Endothelial cell of umbilical vein (primary cell): ENCODE measurements at places on chromosomes 12 and 14.

DNA sequence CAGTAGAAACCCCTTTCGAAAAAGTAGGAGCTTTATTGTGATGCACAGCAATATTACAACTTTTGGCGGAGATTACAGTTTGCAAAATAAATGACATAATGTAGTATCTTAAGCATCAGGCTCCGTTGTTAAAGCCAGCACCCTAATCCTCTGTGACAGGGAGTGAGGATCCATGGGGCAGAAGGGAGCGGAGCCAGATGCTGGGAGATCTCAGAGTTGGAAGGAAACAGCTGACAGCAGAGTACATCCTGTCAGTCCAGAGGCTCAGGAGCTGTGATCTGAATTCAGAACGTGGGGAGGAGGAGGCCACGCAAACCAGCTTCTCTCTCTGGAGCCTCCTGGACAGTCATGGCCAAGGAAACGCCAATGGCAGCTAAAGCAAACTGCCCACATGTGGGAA, 55.7 kb downstream of the TMTC1 start:
- H3K36me3 ChIP-seq = no peaks in the 10 kb centered on the region
- peaks cover 28% of the 10 kb centered on the region for H3K4me1 ChIP-seq
- H3K4me3 ChIP-seq = no peak overlapping the region

GRCh38 chr14:73477618-73478266, 13.0 kb upstream of the RIOX1 start:
- H3K36me3 ChIP-seq = no peaks in the 10 kb centered on the region
- H3K4me1 ChIP-seq = no peaks in the 10 kb centered on the region
- no peak for DNase-seq
- H3K27ac ChIP-seq = no peak overlapping the region
- H3K4me3 ChIP-seq = no peak overlapping the region
- no peaks in the 10 kb centered on the region for H3K27me3 ChIP-seq

GRCh38 chr12:115922952-115923564, 354.4 kb downstream of the MED13L start:
- H3K4me3 ChIP-seq = no peak overlapping the region
- no peak for DNase-seq

DNA sequence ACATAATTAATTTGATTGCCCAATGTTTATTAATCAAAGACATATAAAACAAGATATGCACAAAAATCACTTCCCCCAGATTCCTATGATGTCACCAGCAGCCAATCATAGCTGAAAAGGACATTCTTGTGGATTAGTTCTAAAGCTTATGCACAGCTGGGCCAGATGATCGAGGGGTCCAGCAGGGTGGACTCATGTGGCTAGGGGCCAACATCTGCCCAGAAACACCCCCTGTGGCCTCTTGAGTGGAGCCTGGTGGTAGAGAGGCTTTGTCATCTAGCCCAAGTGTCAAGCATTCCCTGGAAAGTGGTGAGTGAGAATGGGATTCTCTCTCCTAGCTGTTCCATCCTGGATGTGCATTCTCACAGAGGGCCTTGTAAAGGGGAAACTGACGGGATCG, 590.0 kb downstream of the BCL11B start:
- H3K4me3 ChIP-seq = no peak overlapping the region
- DNase-seq = no peak
- H3K27me3 ChIP-seq = no peaks in the 10 kb centered on the region
- H3K4me1 ChIP-seq = no peaks in the 10 kb centered on the region
- no peaks in the 10 kb centered on the region for H3K36me3 ChIP-seq

DNA sequence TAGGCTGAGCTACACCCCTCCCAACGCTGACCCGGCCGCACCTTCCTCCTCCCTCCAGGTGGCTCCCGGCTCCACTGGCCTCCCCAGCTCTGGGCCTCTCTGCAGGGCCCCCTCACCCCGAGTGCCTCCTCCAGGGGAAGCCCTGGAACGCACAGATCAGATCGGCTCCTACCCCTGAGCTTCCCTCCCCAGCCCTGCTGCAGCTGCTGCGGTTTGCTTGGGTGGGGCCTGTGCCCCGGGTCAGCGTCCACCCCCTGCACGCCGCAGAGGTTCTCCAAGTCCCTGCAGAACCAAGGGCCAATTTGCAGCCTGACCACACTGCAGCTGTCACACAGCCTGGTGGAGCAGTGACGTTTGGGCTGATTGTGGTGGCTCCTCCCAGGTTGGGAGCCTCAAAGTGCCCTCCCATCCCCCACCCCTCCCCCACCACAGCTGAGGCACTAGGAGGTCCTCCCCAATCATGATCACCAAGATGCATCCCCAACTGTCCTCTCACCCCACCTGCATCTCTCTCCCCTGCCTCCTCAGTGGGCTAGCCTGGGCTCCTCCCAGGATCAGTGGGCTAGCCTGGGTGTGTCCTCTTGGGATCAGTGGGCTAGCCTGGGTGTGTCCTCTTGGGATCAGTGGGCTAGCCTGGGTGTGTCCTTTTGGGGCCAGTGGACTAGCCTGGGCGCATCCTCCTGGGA, 12.8 kb upstream of the FBRSL1 start:
- H3K36me3 ChIP-seq = no peaks in the 10 kb centered on the region
- no peak overlapping the region for H3K27ac ChIP-seq
- no peak for DNase-seq

DNA sequence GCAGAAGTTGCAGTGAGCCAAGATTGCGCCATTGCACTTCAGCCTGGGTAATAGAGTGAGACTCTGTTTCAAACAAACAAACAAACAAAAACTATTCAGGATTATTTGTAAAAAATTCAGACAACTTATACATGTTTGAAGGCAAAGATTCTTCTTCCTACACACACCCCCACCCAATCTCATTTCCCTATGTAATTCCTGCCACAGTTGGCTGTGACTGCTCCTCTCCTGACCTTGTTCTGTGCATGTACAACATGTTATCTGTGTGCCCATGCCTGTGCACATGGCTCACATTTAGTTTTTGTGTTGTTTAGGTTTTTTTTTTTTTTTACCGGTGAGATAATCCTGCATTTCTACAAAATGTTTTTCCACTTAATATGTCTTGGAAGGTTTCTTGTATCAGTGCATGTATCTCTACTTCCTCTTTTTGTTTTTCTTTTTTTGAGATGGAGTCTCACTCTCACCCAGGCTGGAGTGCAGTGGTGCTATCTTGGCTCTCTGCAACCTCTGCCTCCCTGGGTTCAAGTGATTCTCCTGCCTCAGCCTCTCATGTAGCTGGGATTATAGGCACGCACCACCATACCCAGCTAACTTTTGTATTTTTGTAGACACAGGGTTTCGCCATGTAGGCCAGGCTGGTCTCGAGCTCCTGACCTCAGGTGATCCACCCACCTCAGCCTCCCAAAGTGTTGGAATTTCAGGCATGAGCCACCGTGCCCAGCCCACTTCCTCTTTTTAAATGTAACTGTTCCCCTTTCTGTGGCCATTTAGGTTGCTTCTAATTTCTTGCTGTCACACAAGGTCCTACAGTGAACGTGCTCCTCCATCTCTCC, 8.7 kb downstream of the CFAP251 start:
- no peak overlapping the region for H3K27ac ChIP-seq
- no peak for DNase-seq
- no peak overlapping the region for H3K4me3 ChIP-seq
- peaks cover 19% of the 10 kb centered on the region for H3K4me1 ChIP-seq
- H3K27me3 ChIP-seq = no peaks in the 10 kb centered on the region
- no peaks in the 10 kb centered on the region for H3K36me3 ChIP-seq

DNA sequence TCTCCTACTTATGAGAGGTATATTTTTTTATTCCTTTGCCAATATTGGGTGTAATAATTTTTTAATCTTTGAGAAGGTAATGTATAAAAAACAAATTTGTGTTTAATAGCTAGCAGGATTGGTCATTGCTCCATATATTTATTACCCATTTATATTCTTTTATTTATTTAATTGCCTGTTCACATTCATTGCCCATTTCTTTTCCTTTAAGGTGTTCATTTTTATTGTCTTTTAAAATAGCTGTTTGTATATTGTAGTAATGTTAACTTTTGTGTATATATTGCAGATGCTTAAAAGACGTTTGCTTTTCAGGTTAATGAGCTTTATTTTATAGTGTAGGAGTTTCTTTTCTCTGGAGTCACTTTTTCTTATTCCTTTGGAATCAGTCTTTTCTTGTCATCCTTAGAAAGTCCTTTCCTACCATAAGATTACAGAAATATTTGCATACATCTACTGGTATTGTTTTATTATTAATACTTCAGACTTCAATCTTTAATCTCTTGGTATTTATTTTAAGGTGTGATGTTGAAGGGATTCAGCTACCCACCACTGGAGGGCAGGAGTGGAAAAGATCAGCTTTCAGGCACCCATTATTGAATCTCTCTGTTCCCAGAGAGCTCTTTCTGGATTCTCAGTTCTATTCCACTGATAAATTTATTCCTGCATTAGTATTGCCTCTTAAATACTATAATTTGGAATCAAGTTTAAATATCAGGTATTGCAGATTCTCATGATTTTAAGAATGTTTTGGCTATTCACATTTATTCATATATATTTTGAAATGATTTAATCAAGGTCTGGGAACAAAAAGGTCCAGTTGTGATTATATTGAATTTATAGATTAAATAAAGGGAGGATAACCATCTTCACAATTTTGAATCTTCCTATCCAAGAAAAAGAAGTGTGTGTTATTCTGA, 17.3 kb downstream of the PPM1A start:
- H3K27ac ChIP-seq = no peak overlapping the region
- H3K4me3 ChIP-seq = no peak overlapping the region
- peak; percentile 44 for DNase-seq
- no peaks in the 10 kb centered on the region for H3K4me1 ChIP-seq

DNA sequence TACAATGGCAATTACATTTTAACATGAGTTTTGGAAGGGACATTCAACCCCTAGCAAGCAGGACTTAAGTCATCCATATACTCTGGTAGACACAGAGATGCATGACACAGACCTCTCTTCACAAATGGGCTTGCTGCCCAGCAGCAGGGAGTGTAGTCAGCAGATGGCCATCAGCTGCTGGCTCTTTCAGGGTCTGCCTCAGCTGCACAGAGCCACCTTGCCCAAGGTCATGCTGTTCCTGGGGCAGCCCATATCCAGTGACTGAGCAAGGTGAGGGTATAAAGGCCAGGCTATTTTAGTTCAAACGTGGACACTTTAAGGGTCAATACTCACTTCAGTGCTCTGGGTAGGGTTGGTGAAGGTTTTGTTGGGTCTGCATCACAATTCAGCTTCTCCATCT, 58.3 kb upstream of the JDP2 start:
- DNase-seq = no peak
- H3K36me3 ChIP-seq = no peaks in the 10 kb centered on the region
- H3K4me3 ChIP-seq = no peak overlapping the region
- H3K27ac ChIP-seq = no peak overlapping the region

- DNase-seq = peak; percentile 26
- peaks cover 7% of the 10 kb centered on the region for H3K4me1 ChIP-seq
- peak overlapping the region; percentile 87 for H3K4me3 ChIP-seq
Measured at GRCh38 chr12:47964106-47964728, 821 bp downstream of the TMEM106C start.

DNA sequence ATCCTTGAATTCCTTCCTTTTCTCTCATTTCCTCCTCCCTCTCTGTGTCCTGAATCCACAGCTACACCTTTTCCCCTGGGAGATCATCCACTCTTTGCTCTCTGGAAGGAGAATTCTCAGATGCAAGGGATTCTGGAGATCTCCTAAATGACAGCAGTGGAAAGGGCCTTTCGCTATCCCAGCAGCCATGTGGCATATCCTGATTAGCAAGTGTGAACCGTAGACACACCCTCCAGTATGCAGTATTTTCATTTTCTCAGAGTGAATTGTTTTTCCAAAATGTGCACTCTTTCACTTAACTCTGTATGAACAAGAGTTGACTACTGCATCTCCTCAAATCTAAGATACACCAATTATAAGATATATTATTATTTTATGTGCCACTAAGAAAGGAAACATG, 6.0 kb downstream of the GARIN2 start:
- no peaks in the 10 kb centered on the region for H3K4me1 ChIP-seq
- no peaks in the 10 kb centered on the region for H3K36me3 ChIP-seq
- H3K27ac ChIP-seq = no peak overlapping the region

GRCh38 chr12:47033081-47033480, 46.3 kb upstream of the PCED1B start:
- DNase-seq = no peak
- no peak overlapping the region for H3K27ac ChIP-seq
- H3K4me3 ChIP-seq = no peak overlapping the region
- H3K4me1 ChIP-seq = no peaks in the 10 kb centered on the region
- H3K36me3 ChIP-seq = no peaks in the 10 kb centered on the region

GRCh38 chr12:6368906-6369525, 6.3 kb downstream of the SCNN1A start:
- H3K4me3 ChIP-seq = no peak overlapping the region
- no peaks in the 10 kb centered on the region for H3K36me3 ChIP-seq
- no peaks in the 10 kb centered on the region for H3K27me3 ChIP-seq
- DNase-seq = no peak
- H3K27ac ChIP-seq = no peak overlapping the region

- H3K27ac ChIP-seq = no peak overlapping the region
- no peak for DNase-seq
- H3K4me3 ChIP-seq = no peak overlapping the region
- no peaks in the 10 kb centered on the region for H3K27me3 ChIP-seq
- H3K4me1 ChIP-seq = peaks cover 3% of the 10 kb centered on the region
Measured at GRCh38 chr14:75165586-75166391, 10.6 kb downstream of the TMED10 start.

- no peaks in the 10 kb centered on the region for H3K27me3 ChIP-seq
- H3K4me3 ChIP-seq = no peak overlapping the region
- no peaks in the 10 kb centered on the region for H3K36me3 ChIP-seq
Measured at GRCh38 chr14:89851106-89851505, 103.4 kb downstream of the EFCAB11 start.

GRCh38 chr14:83173687-83174086, 1640.0 kb upstream of the SEL1L start:
- no peaks in the 10 kb centered on the region for H3K4me1 ChIP-seq
- no peak overlapping the region for H3K4me3 ChIP-seq
- no peaks in the 10 kb centered on the region for H3K27me3 ChIP-seq
- DNase-seq = no peak
- no peaks in the 10 kb centered on the region for H3K36me3 ChIP-seq

GRCh38 chr12:93819050-93819491, 141.9 kb downstream of the CRADD start:
- DNase-seq = no peak
- no peaks in the 10 kb centered on the region for H3K27me3 ChIP-seq
- H3K27ac ChIP-seq = no peak overlapping the region
- H3K4me1 ChIP-seq = no peaks in the 10 kb centered on the region
- H3K36me3 ChIP-seq = no peaks in the 10 kb centered on the region

- H3K27me3 ChIP-seq = no peaks in the 10 kb centered on the region
- H3K36me3 ChIP-seq = no peaks in the 10 kb centered on the region
- no peak for DNase-seq
- H3K27ac ChIP-seq = no peak overlapping the region
- no peak overlapping the region for H3K4me3 ChIP-seq
Measured at GRCh38 chr12:130204541-130204953, 42.3 kb downstream of the FZD10 start.

DNA sequence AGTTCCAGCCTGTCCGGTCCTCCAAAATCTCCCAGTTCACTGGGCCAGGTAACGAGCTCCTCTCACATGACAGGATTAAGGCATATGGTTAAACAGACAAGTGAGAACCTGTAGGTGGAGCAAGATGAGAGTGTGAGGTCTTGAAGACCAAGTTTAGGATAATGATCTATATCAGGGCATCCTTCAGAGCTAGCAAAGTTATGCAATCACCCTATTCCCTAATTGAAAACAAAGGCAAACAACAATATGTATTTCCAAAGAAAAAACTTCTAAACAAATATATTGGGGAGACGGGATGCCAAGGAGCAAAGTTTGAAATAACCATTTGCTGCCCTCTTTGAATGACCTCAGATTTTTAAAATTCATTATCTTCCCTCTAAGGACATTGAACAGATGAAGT, 571.2 kb downstream of the BCL11B start:
- H3K36me3 ChIP-seq = no peaks in the 10 kb centered on the region
- no peak overlapping the region for H3K27ac ChIP-seq
- H3K4me1 ChIP-seq = no peaks in the 10 kb centered on the region
- H3K4me3 ChIP-seq = no peak overlapping the region
- H3K27me3 ChIP-seq = no peaks in the 10 kb centered on the region
- DNase-seq = no peak
